ENCODE measurements at places on chromosomes 2 and 18. TPM values are rescaled to one million over a fixed set of nuclear protein-coding genes. Genes with fewer than 3 reads are reported as not detected.

DNA sequence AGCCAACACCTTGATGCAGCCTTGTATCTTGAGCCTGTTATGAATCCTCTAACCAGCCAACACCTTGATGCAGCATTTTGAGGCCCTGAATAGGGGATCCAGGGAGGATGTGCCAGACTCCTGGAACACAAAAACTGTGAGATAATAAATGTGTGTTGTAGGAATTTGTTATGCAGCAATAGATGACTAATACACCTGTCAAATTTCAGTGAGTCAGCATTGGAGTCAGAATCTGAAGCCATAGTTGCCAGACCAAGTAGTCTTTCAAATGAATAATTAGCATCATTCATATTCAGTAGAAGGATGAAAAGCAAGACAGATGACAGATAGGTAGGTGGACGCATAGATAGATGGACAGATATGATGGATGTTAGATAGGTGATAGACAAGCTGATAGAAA, 942.5 kb upstream of the SLC39A10 start:
- no peak for DNase-seq

- DNase-seq, result no peak
These were observed 41.9 kb upstream of the PCBP1 start for GRCh38 chr2:70045405-70045804.

The TRABD2A gene
- 2.2 TPM for total RNA-seq

GRCh38 chr2:124186801-124187200, 161.7 kb downstream of the CNTNAP5 start:
- no peak for DNase-seq

GRCh38 chr18:44687421-44687820, 6.7 kb downstream of the SETBP1 start:
- no peak for DNase-seq

DNA sequence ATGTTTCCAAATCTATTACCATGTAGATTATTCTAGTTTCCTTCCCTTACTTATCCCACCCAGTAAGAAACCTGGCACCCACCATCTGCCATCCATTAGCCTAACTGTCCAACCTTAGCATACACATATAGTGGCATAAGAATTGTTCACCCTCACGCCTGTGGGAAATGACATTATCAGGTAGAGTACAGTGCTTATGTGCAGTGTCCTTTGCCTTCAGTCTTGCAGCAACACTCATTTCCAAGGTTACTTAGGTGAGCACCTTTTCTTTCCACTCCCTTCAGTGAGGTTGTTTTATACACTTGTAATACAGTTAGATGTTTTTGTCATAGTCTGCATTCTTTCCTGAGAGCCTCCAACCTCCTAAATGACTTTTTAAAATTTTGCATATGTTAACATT, 18.1 kb downstream of the AQP12B start:
- DNase-seq, result no peak

The SCN9A gene
- total RNA-seq, result 9.0 TPM

The ZAP70 gene
- 1.4 TPM for total RNA-seq

DNA sequence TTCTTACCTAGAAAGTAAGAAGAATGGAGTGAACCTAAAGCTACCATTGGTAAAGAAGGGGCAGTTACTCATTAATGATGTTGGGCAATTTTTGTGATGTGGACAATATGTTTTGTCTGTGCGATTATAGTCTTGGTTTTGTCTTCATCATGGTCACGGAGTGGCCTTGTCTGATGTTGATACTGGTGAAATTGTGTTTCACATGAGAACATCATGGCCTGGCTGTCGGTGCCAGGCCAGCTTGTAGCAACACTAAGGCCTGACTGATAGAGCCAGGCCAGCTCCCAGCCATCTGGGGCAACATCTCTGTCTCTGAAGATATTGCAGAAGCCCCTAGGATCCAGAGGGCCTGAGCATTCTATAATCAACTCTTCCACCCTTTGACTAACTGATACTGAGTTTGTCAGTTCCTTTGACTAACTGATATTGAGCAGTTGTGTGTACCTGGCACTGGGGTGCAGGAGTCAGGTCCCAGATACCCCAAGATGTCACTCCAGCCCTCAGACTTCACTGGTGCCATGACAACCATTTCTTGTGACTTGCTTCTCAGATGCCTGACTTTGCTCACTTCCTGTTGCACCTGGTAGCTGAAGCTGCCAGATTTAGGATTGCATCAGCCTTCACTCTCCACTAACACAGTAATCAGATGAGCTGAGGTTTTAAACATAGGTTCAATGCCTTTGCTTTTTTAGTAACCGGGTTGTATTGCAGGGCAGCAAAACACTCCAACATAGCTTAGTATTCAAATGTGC, 62.5 kb downstream of the RPIA start:
- no peak for DNase-seq

DNA sequence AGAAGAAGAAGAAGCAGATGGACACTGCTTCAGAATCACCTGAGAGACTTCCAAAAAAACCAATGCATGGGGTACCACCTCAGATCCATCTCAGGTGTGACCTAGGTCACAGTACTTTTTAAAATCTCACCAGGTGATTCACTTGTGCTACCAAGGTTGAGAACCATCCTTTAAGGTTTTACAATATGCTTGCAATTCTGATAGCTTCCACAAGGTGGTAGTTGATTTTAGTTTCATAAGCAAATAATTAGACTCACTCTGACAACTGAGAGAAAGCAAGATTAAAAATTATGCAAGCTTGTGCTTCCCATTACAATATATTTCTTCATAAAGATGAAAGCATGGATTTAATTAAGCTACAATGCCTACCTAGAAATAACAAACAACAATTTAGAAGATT, 355.1 kb downstream of the EN1 start:
- DNase-seq, result peak; percentile 18

DNA sequence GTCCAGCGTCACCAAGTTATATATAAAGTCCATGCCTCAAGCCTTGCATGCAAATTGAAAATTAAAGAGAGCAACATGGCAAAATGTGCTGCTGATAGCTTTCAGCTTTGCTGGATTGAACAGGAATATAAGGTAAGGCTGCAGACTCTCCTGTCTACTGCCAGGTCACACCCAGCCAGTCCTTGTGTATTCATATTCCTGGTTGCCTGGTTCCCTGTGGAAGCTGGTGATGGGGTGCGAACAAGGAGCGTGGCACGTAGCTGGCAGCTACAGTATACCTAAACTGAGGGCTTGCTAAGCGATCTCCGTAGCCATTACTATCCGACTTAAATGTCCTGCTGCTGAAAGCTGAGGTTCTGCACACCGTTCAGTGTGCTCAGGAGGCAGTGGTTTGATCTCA, 50.1 kb upstream of the NOSTRIN start:
- DNase-seq, result no peak

Measured in hepatocyte (in vitro differentiated cells).